H1 (cell line): ENCODE measurements at places on chromosomes 5 and 9. TPM values are rescaled to one million over a fixed set of nuclear protein-coding genes. Genes with fewer than 3 reads are reported as not detected.

- DNase-seq = no peak
These were observed 377.1 kb downstream of the SPOCK1 start for GRCh38 chr5:137122075-137122474.

The SAXO1 gene
- 0.11 TPM in 2 replicates for polyA plus RNA-seq

The ZNF300 gene
- 4.1 and 6.7 TPM in 2 replicates for polyA plus RNA-seq

GRCh38 chr9:98391867-98392266 is 136.4 kb upstream of the TBC1D2 start:
- no peak for DNase-seq

DNA sequence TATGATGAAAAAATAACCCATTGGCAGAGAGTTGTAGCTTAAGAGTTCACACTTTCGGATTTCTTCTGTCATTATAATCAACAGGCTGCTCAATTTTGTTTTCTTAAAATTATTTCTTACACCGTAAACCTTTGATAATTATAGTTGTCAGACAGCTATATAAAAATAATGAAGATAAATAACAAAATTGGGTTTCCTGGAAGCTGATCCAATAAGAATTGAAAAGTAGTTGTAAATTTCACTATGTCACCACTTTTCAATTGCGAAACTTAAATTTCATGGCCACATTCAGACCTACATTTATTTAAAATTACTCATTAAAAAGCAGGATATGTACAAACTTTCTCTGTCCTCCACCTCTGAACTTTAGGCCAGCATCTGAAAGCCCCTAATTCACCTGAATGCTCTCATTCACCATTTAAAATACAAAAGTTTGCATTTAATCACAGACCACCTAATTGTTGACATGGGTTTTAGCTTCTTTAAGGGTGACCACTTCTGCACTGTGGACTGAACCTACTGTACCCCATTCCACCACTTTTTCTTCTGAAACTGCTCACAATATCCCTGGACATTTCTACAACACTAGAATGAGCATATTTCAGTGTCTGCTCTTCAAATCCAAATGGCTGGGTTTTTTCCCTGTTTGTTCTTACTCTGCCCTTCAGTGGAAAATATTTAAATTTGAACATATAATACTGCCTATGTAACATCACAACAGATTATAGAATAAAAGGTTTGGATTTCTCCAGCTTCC is 680 bp downstream of the SELENOP start:
- DNase-seq = no peak

The FLT4 gene
- 6.5 and 8.5 TPM in 2 replicates for polyA plus RNA-seq

- DNase-seq = no peak
These were observed 461.2 kb downstream of the CDH12 start for GRCh38 chr5:22391956-22392355.

The PCDHA7 gene
- polyA plus RNA-seq = 0.86 and 0.89 TPM in 2 replicates

GRCh38 chr9:26504057-26504456 is 388.5 kb downstream of the CAAP1 start:
- DNase-seq = no peak

The LVRN gene
- polyA plus RNA-seq = 0.02 and 0.08 TPM in 2 replicates

DNA sequence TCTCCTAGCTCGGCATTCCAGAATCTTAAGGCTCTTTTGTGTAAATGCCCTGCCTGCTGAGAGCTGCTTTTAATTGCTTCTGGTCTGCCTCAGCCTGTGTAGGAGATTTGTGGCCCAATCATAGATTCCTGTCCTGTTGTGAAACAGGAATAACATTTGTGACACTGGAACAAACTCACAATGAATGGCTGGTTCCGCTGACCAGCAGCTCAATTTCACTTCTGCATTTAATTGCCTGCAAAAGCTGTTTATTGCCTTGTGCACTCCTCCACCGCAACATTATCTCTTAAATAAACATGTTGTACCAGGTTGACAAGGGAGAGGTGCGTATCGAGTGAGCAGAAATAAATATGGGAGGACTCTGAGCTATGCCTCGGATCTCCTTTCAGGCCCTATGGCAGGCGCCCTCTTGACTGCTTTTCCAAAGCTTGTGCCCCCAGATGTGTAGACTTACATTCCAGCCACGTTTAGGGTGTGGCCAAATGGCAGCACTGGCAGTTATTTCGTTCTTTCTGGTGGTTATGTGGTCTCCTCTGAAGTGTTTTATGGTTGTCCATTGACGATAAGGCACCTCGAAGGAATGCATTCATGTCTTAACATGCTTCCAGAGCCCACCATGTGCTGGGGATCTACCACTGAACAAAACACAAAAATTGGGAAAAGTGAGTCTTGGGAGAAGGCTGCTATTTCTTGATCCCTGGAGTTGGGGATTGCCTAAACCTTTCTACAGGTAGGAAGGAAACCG is 58.1 kb downstream of the DMRT1 start:
- DNase-seq = no peak

- no peak for DNase-seq
These were observed 286.4 kb downstream of the GADD45G start for GRCh38 chr9:89891221-89891590.

The SLC6A7 gene
- polyA plus RNA-seq = 0.02 and 0.12 TPM in 2 replicates

DNA sequence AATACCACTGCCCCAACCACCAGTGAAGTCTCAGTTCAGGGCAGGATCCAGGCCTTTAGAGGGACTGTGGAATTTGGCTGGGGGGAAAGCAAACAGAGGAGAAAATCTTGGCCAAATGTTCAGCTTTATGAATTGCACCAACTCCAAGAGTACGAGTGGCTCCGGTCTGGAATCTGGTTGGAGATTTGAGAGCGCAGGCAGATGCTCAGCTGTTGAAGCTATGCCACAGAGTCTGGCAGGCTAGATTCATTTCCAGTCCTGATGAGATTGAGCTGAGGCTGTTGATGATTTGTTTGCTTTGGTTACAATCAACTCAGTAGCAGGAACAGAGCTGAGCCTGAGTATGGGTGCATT is 9.1 kb upstream of the HSPB3 start:
- DNase-seq = no peak

The PCDHGA2 gene
- 0.39 and 0.61 TPM in 2 replicates for polyA plus RNA-seq

DNA sequence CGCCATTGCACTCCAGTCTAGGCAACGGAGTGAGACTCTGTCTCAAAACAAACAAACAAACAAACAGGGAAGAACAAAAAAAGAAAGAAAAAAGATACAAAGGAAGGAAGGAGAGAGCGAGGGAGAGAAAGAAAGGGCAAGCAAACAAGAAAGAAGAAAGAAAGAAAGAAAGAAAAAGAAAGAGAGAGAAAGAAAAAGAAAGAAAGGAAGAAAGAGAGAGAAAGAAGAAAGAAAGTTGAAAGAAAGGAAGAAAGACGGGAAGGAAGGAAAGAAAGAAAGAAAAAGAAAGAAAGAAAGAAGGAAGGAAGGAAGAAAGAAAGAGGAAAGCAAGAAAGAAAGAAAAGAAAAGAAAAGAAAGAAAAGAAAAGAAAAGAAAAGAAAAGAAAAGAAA is 13.1 kb upstream of the ALDOB start:
- no peak for DNase-seq

- no peak for DNase-seq
These were observed 556.5 kb upstream of the SEMA6A start for GRCh38 chr5:117131048-117131679.

DNA sequence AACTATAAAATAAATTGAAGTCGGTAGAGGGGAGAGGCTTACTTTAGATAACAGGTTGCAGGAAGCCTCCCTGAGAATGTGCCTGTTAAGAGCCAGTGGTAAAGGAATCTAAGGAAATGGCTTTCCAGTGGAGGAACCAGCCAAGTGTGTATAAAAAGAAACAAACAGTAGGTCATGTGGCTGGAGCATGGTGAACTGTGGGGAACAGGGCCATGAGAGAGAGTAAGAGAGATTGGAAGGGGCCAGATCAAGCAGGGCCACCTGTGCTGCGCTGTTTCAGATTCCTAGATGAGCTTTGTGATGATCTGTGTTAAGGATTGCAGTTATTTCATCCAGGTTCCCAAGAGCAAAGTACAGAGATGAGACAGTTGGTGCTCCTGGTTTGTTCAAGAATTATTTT is 152.7 kb upstream of the SGCD start:
- no peak for DNase-seq

GRCh38 chr5:1746371-1747078 is 53.1 kb downstream of the MRPL36 start:
- DNase-seq = peak; percentile 39

The IL9 gene
- not detected in 2 replicates for polyA plus RNA-seq

GRCh38 chr5:82421119-82421518 is 143.0 kb upstream of the RPS23 start:
- DNase-seq = no peak

DNA sequence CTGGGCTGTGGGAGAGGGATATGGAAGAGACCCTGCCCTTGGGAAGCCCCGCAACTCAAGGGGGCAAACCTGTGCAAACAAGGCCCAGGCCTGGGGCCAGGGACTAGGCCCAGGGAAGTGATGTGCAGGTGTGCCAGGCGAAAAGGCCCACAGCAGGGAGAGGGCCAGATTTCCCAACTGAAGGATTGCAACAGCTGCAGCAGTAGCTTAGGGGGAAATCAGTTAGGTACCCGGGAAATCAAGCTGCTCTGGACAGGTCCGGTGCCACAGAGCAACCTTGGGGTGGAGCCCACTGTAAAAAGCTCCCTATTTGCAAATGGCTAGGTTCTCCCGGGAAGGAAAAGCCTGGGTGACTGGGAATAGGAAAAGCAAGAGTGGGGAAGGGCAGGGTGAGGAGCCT is 10.4 kb downstream of the GRIN1 start:
- DNase-seq = no peak
